ENCODE measurements at places on chromosomes 3 and 15.

DNA sequence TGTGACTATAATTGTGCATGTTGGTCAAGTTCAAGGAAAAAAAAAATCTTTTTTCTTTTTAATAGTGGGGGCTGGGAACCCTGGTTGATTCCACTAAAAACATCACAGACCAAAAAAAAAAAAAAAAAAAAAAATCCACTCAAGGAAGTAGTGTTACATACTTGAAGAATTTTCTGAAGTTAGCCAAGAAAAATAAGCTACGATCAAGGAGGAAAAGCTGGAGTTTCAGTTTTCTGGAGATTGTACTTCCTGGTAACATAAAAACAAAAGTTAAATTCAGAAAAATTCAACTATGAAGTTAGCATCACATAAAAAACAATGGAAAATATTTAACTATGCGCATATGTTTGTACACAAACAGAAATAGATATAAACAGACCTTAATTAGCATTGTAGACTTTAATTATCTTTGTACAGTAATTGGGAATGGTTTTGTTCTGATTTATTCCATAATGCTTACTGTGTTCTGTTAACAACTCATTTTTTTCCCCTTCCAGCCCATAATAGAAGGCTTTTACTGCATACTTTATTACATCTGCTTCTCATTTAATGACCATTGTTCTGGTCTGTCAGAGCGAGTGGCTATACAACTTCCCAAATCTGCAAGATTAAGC lies 194.3 kb downstream of the RORA start:
- DNase-seq = peak; percentile 80

DNA sequence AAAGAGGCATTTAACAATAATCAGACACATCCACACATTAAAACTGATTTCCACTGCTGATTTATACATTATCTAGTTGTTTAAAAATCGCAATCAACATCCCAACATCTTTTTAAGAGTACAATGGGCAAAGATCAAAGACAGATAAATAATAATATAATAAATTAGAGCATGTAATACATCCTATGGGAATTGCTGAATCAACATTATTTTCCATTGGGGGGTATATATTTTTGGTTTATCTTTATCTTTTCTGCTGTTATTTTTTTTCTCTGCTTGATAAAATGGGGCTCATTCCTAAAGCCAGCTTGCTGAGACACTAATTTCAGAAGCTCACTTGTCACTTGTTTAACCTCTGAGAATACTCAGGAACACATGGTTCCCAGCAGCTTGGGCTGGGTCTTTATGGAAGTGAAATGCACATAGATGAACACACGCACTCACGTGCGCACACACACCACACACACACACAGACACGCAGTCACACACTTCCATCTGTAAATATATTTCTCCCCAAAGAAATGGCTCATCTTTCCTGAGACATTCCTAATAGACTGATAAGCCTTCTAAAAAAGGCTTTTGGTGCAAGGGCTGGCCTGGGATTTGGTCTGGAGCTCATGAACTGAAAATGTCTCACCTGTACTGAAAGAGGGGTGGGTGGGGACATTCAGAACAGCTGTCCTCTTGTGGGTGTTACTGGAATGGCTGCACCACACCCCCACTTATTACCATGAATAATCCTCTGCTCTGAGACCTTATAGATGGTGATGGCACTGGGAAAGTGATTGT lies 3.5 kb upstream of the PPIB start:
- no peak for DNase-seq

DNA sequence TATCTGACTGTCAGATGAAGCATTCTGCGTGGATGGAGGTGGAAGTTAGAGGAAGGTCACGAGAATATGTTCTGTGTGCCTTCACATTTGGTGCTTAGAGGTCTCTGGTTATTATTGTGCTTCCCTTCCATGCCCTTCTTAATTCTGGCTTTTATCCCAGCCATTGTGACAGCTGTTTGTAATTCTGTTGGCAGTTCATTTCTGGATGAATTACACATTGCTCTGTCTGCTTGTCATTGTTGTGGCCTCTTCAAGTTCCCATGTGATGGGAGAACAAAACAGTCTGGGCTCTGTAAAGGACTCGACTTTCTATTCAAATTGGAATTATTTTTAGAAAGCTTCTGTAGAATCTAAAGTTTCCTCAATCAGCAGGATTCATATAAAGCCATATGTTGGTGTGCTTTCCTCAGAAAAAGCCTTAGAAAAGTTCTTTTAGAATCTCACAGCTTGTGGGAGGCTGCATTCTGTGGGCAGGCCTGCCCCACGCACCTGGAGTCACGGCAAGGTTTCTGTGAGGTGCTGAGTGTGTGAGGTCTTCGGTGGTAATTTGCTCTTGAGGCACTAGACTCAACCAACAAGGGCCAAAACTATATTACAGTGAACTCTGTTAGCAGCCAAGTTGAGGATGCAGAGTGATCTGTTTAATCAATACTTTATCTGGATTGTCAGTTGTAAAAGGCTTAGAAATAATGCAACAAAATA lies 397.4 kb upstream of the AZI2 start:
- peak; percentile 28 for DNase-seq

GRCh38 chr15:33243393-33243792 lies 48.9 kb upstream of the FMN1 start:
- peak; percentile 43 for DNase-seq

GRCh38 chr3:149462581-149463011 lies 11.9 kb upstream of the TM4SF4 start:
- DNase-seq = no peak

DNA sequence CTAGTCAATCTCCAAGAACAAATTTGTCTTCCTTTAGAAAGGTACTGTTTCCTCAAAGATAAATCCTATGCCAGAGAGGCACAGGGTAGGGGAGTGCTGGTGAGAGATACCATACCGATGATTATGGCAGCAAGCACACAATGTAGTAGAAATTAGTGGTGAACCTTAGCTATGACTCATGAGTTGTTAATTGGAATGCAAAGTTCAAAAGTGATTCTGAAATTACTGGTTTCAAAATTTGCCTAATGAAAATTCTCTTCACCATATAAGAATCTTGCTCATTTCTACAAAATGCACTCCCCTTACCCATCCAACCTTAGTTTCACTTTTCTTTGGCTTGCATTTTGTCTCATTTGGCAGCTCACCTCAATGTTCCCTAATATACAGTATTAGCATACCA lies 139.5 kb upstream of the SLC2A2 start:
- DNase-seq = peak; percentile 33

- peak; percentile 34 for DNase-seq
These were observed 14.8 kb upstream of the LCTL start for GRCh38 chr15:66580643-66581042.

DNA sequence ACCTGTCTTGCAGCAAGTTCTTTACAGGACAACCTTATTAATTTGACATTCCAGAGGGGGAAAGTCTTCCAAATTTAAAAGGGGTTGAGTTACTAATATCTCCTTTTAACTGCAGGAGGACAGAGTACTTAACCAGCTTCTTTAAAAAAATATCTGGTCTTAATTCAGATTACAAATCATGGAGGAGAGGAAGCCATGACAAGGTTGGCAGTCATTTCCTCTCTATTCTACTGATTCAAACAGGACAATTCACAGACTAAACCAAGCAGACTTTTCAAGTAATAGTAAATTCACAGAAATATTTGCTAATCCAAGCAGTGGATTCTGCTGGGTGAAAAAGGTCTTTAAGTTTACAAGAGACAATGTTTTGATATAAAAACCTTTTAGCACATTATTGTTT lies 185.3 kb downstream of the CFAP20DC start:
- DNase-seq = no peak

GRCh38 chr3:127770671-127771355 lies 51.5 kb downstream of the MGLL start:
- DNase-seq = no peak

GRCh38 chr3:1288805-1289494 lies 196.1 kb downstream of the CNTN6 start:
- DNase-seq = no peak

GRCh38 chr3:114872050-114872449 lies 275.0 kb downstream of the ZBTB20 start:
- DNase-seq = no peak

GRCh38 chr15:29550834-29551465 lies 271.3 kb downstream of the TJP1 start:
- no peak for DNase-seq

DNA sequence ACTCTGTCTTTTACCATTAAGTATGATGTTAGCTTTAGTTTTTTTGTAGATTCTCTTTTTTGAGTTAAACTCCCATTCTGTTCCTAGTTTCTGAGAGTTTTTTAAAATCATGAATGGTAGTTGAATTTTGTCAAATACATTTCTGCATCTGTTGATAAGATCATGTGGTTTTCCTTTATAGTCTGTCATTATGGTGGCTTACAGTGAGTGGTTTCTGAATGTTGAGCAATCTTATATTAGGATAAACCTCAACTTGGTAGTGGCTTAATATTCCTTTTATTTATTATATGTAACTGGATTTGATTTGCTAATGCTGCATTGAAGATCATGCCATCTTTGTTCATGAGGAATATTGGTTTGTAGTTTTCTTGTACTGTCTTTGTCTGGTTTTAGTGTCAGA lies 34.8 kb downstream of the NEO1 start:
- no peak for DNase-seq

GRCh38 chr3:118488732-118489131 lies 545.9 kb downstream of the IGSF11 start:
- no peak for DNase-seq

GRCh38 chr3:32584660-32585059 lies 14.0 kb upstream of the DYNC1LI1 start:
- no peak for DNase-seq

- no peak for DNase-seq
These were observed 12.9 kb downstream of the HEG1 start for GRCh38 chr3:125042725-125043406.

DNA sequence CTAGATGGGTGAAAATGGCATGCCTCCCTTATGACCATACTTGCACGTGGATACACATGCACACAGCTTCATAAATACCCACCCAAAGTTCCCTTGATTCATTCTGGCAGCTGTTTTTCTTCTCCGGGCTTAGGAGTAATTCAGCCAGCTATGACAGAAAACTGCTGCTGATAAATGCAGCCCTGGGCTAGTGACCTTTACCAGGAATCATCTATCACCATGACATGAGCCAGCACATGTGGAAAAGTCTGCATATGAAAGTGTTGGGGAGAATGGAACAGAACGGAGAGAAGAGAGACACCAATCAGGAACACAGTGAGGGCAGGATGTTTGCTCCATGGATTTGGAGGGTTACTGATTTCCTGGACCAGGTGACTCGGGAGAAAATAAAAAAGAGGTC lies 706.3 kb downstream of the PDCD6IP start:
- no peak for DNase-seq

GRCh38 chr15:71201477-71201876 lies 86.2 kb downstream of the THSD4 start:
- no peak for DNase-seq

DNA sequence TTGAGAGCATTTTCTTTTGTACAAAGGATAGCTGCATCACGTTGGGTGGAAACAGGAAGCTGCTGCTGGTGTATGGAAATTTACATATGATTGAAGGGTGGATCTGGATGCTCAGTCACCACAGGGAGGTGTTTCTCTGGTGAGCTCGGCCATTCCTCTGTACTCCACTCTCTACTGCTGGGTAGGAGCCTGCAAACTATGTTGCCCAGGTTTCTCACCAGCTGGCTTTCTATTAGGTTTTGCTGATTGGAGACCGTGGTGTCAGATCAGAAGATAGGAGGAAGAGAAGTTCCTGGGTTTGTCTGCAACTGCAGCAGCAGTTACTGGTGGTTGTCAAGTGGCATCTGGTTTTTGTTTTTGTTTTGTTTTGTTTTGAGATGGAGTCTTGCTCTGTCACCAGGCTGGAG lies 61.7 kb downstream of the TAMM41 start:
- DNase-seq = no peak

GRCh38 chr15:89366656-89367393 lies 32.2 kb upstream of the POLG start:
- no peak for DNase-seq

DNA sequence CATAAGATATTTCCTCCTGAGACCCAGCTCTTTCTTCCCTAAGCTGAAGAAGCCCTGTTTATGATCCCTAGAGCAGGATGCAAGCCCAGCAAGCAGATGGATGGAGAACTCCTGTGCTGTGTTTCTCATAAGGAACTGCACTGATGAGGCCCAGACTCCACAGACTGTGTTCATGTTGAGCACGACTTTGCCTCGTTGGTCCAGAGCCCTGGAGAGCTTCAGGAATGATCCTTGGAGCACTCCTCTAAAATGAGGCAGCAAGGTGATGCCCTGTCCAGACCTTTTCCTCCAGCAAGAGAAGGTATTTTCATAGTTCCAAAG lies 83.8 kb downstream of the MYLK start:
- peak; percentile 45 for DNase-seq

- DNase-seq = peak; percentile 62
These were observed 16.9 kb downstream of the MRPL46 start for GRCh38 chr15:88450125-88450798.

- peak; percentile 80 for DNase-seq
These were observed 64.6 kb downstream of the STAC start for GRCh38 chr3:36444909-36445308.

- DNase-seq = no peak
These were observed 45.4 kb downstream of the TMEM45A start for GRCh38 chr3:100537646-100538338.

GRCh38 chr15:29126208-29126536 lies 143.4 kb downstream of the NSMCE3 start:
- no peak for DNase-seq

- DNase-seq = peak; percentile 54
These were observed 148.6 kb upstream of the MME start for GRCh38 chr3:154931484-154931883.

DNA sequence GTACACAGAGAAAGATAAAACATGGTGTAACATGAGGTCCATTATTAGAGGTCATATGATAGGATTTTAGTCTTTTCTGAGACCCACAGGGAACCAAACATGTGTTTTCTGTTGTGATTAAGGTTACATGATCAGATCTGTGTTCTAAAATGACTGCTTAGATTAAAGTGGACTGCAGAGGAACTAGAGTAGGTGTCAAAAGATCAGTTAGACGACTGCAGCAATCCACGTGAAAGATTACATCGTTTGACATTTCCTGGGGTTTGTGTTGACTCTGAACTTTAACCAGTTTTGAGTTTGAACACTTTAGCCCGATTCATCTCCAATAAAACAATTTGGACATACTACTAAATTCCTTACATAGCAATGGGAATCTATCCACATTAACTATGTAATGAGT lies 5.1 kb downstream of the MIX23 start:
- no peak for DNase-seq

DNA sequence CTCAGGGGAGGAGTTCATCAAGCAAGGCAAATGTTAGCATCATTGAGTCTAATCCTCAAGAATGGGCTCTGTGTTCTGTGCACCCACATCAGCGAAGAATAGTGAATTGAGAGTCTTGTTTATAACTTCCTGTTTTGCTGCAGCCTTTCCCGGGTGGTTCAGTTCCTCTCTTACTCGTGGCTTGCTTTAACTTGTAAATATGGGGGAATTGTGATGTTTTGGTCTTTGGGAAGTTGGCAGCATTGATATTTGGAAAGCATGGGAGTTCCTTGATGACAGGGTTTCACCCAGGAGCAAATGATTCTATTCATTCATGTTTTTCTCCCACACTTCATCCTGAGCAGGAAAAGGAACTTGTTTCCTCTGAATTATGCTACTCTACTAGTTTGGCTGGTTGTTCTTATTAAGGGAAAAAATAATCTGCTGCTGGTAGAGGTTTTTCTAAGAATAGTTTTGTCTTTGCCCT lies 40.4 kb downstream of the GPD1L start:
- no peak for DNase-seq
